ENCODE measurements at places on chromosomes 1 and 21.
A peak's percentile ranks its signal among the peaks of the same experiment; 100 is the strongest.

GRCh38 chr1:39623053-39623452 lies 16.4 kb downstream of the HEYL start:
- no peak for DNase-seq

- DNase-seq = no peak
These were observed 433.3 kb downstream of the RPS6KC1 start for GRCh38 chr1:213484333-213484732.

GRCh38 chr1:39650431-39650830 lies 11.0 kb upstream of the HEYL start:
- no peak for DNase-seq

DNA sequence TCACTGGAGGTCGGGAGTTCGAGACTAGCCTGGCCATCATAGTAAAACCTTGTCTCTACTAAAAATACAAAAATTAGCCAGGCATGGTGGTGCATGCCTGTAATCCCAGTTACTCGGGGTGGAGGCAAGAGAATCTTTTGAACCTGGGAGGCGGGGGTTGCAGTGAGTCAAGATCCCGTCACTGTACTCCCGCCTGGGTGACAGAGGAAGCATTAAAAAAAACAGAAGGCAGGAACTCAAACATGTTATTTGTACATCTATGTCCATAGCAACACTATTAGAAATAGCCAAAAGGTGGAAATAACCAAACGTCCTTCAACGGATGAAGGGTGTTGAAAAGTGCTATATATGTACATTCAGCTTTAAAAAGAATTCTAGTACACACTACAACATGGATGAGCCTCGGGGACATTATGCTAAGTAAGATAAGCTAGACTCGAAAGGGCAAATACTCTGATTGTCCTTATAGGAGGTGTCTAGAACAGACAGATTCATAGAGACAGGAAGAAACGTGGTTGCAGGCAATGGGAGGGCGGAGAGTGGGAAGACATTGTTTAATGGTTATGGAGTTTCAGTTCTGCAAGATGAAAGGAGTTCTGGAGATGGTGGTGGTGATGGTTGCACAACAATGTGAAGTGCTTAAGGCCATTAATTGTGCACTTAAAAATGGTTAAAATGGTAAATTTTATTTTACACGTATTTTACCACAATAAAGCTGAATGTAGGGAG lies 19.2 kb downstream of the NLRP3 start:
- DNase-seq = no peak

DNA sequence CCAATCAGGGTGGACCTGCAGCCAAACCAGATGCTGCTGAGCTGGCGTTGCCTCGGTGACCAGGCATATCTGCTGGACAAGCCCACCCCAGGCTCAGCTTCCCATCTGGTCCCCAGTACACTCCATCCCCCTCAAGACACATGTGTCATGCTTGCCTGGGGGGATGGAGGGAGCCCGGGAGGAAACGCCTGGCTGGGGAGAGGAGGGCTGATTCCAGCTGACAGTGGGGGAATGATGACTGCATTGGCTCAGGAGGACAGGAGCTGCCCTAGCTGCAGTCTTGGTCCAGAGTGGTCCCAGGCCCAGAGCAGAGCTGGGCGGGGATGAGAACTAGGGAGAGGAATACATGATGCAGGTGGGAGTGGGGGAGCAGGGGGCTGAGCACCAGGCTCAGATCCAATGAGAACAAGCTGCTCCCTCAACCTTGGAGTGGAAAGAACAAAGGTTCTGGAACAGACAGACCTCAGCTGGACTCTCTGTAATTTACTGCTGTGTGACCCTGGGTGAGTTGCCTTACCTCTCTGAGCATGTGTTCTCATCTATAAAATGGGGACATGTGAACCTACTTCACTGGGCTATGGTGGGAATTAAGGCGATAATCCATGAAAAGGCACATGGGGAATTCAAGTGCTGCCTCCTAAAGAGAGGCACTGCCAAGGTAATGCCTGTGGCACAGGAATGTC lies 23.1 kb upstream of the ECE1 start:
- no peak for DNase-seq

- no peak for DNase-seq
These were observed 1227.3 kb downstream of the PLA2G4A start for GRCh38 chr1:188056011-188056410.

- no peak for DNase-seq
These were observed 51.2 kb downstream of the RNF2 start for GRCh38 chr1:185096531-185096930.

- DNase-seq = no peak
These were observed 42.6 kb downstream of the FAF1 start for GRCh38 chr1:50917138-50918137.

DNA sequence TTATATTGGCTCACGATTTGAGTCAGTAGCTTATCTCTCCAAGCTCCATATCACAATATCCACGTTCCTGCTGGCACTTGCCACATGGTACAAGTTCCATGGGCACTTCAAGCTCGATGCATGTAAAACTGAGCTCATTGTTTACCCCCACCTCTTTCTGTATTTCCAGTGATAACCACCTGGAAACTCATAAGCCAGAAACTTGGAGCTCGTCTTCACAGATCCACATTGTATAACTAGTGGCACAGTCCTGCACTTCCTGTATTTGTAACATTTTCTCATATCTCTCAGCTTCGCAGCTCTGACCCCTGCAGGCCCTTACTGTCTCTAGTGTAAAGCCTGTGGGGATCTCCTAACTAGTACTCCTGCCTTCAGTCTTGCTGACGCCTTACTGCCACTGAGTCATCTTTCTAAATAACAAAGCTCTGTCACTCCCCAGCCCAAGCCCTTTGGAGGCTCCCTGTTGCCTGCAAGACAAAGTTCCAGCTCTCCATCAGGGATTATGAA lies 6.5 kb upstream of the C2CD4D start:
- no peak for DNase-seq

DNA sequence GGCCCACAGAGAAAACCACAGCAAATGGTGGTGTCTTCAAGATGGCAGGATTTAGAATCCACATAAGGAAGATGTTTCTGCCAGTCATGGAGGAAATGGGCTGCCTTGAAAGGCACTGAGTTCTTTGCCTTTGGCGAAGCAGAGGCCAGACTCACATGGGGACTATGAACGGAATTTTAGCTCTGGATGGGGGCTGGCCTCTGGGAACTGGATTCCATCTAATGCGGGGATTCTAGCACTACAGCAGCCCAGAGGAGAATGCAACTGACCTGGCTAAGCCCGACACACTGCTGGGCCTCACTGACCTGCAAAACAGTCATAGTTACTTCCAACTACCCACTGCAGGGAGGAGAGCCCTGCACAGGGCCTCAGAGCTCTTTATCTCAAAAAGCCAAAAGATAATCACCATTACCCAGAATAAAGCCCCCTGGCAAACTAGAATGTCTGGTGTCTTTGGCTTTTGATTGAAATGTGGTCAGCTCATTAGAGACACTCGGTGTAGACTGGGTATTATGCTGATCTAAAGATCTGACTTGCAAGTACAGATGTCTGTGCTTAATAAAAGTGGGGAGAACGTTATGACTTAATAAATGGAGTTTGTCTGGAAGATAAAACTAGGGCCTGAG lies 11.6 kb downstream of the HCRTR1 start:
- no peak for DNase-seq

- no peak for DNase-seq
These were observed 22.3 kb downstream of the CTTNBP2NL start for GRCh38 chr1:112418099-112418892.

DNA sequence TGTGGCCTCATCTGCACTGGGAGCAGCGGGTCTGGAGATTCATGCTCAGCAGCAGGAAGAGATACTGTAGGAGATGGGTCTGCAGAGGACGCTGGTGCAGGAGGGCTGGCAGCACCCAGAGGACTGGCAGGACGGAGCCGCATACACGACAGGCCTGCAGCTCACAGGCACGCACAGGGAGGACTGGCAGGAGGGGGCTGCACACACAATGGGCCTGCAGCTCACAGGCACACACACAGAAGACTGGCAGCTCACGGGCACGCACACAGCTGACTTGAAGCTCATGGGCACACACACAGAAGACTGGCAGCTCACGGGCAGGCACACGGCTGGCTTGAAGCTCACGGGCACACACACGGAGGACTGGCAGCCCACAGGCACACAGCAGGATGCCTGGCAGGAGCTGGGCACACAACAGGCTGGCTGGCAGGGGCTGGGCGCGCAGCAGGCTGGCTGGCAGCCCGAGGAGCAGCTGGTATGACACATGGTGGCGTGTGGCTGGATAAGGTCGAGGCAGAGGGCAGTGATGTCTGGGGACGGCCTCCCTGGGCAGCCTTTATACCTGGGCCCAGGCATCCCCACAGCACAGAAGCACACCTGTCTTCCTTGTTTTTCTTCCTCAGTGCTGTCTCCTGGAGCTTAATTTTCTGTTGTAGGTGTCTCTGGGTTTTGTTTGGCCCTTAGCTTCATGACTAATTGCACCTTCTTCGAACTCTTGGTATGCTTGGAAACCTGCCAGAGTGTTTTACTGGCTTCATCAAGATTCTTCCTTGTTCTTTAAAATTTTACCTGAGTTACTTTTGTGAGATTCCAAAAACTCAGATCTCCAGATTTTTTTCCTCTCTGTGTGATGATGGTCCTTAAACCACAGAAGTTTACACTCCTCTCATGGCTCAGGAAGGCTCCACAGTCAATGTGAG lies at the start of gene KRTAP12-2:
KRTAP12-2 (minus strand) TSS at position 527 of the 920 bp plus-strand sequence; CDS start at position 486, 41 bp downstream.
- no peak for DNase-seq

- DNase-seq = no peak
These were observed 423.5 kb upstream of the ADAMTS5 start for GRCh38 chr21:27390384-27390783.

- DNase-seq = no peak
These were observed 715.7 kb upstream of the ZP4 start for GRCh38 chr1:238606457-238606856.

DNA sequence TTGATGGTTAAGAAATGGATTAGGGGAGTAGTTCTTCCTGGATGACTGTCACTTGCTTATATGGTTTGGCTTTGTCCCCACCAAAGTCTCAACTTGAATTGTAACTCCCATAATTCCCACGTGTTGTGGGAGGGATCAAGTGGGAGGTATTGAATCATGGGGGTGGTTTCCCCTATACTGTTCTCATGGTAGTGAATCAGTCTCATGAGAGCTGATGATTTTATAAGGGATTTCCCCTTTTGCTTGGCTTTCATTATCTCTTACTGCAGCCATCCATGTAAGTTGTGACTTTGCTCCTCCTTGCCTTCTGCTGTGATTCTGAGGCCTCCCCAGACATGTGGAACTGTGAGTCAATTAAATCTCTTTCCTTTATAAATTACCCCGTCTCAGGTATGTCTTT lies 1621.1 kb downstream of the MRPL39 start:
- DNase-seq = no peak

GRCh38 chr1:116409751-116410191 lies 36.7 kb downstream of the ATP1A1 start:
- DNase-seq = no peak

DNA sequence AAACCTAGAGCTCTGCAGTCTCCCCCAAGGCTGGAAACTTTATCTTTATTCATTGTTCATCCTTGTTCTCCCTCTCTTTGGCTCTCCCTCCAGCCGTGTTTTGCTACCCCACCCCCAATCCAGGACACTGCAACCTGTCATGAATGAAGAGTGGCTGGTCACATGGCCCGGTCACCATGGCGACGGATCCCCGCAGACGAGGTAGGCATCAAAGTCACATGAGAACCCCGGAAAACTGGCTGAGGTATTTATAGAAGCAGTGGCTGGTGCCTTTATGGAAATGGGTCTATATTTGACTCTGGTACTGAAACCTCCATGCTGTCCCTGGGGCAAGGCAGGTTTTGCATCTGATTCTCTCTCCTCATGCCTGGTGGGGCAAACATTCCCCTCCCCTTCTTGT lies 13.4 kb upstream of the SLC6A17 start:
- DNase-seq = peak; percentile 6

GRCh38 chr1:34885405-34886247 lies 26.1 kb upstream of the SMIM12 start:
- peak; percentile 23 for DNase-seq

GRCh38 chr1:170698301-170699275 lies 34.7 kb downstream of the PRRX1 start:
- no peak for DNase-seq

GRCh38 chr1:245605480-245606156 lies 450.8 kb downstream of the KIF26B start:
- no peak for DNase-seq

DNA sequence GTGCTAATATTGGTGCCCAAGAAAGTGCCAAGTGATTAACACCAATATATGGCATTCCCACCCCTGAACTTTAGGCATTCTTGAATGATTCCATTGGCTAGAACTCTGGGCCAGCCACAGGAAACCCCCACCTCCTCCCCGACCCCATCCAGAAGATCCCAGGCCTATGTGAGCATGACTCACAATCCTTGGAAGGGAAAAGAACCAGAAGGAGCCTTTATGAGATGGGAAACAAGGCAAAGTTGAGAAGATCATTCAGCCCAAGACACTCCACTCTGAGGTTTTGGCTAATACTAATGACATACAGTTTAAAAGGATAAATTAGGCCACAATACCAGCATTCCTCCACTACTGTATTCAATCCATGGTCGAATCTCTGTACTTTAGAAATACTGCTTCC lies 21.8 kb downstream of the ELK4 start:
- DNase-seq = no peak

DNA sequence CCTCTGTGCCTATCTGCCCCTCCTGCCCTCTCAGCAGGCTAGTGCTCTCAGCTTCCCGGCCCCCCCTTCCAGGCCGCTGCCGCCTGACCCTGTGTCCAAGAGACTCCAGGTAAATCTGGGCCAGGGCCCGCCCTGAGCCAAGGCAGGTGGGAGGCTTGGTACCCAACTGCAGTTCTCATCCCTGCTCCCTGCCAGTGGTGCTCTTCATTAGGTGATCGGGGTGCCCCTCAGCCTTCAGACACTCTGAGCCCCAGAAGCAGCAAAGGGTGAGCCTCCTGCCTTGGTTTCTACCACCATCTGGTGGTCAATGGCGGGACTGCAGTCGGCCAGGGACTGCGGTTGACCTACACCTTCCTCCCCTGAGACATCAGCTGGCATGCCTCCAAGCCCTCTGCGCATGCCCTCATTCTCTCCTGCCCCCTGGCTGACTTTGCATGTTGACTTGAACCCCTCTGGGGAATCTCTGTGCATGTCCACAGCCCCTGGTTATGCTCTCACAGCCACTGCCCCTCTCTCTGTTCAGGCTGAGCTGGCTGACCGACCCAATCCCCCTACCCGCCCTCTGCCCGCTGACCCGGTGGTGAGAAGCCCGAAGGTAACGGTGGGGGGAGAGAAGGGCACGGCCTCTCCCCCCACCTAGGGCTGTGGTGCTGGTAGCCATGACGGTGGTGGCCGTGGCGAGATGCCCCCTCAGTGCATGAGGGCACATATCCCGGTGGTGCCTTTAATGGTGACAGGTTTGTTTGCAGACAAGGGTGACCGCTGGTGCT lies 2.0 kb upstream of the EFNA4 start:
- peak; percentile 96 for DNase-seq

Measured in CD4-positive, alpha-beta T cell treated with Interferon alpha-2 for 1 hour (primary cell).